ENCODE measurements at places on chromosomes 13 and 19.

DNA sequence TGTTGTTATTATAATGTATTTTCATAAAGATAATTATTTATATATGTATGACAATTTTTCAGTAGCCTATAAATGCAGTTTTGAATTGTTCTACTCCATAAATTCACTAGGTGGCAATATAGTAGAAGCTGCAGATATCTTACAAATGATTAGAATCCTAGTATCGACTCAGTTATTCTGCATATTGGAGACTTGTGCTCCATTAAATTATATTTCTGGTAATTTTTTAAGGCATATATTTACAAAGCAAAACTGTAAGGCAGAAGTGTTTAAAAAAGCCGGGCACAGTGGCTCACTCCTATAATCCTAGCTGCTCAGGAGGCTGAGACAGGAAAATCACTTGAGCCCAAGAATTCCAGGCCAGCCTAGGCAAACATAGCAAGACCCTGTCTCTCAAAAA, 58.7 kb downstream of the DPY19L3 start:
- DNase-seq = peak; percentile 21

DNA sequence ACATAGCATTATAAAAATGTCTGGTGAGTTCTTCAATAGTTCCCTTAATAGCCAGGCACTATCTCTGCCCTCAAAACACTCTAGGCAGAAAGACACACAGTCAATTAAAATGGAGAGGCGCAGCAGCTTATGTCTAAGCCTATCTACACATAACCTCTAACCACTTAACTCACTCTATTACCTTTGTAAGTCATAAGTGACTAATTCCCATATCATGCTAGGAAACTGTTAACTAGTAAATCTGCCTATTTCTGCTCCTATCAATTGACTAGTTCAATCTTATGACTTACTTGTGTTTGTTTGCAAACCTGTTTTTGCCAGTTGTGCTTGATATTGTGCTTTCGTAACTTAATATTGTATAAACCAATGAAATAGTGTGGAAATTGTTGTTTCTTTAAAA, 3.2 kb downstream of the CCDC122 start:
- no peak for DNase-seq

- DNase-seq = no peak
These were observed 237.3 kb upstream of the GPC6 start for GRCh38 chr13:92989301-92989700.

- no peak for DNase-seq
These were observed 1.6 kb downstream of the ARRDC2 start for GRCh38 chr19:18009412-18010066.

GRCh38 chr13:40974460-40975407, 44.4 kb downstream of the ELF1 start:
- DNase-seq = peak; percentile 51

- peak; percentile 48 for DNase-seq
These were observed 83.9 kb downstream of the LRRC63 start for GRCh38 chr13:46295491-46296114.
